K562 (cell line): ENCODE measurements at places on chromosomes 3 and 15. TPM values are rescaled to one million over a fixed set of nuclear protein-coding genes. Genes with fewer than 3 reads are reported as not detected.

GCNT3 gene
- polyA plus RNA-seq = not detected in 2 replicates

CCR8 gene
- not detected in 2 replicates for polyA plus RNA-seq

DAZL gene
- not detected in 2 replicates for polyA plus RNA-seq

FBXL22 gene
- not detected in 2 replicates for polyA plus RNA-seq

CKMT1B gene
- polyA plus RNA-seq = 6.0 and 7.3 TPM in 2 replicates

ROBO1 gene
- polyA plus RNA-seq = not detected in 2 replicates

MIX23 gene
- 130 and 134 TPM in 2 replicates for polyA plus RNA-seq

CADM2 gene
- polyA plus RNA-seq = 0.32 and 0.58 TPM in 2 replicates

SELENOS gene
- 54.8 and 57.4 TPM in 2 replicates for polyA plus RNA-seq

USF3 gene
- 2.1 and 3.1 TPM in 2 replicates for polyA plus RNA-seq

GPR171 gene
- polyA plus RNA-seq = not detected in 2 replicates

ITPKA gene
- 34.4 and 34.8 TPM in 2 replicates for polyA plus RNA-seq

CPN2 gene
- not detected in 2 replicates for polyA plus RNA-seq
